ENCODE measurements at places on chromosomes 11 and 22. TPM values are rescaled to one million over a fixed set of nuclear protein-coding genes. Genes with fewer than 3 reads are reported as not detected.

DNA sequence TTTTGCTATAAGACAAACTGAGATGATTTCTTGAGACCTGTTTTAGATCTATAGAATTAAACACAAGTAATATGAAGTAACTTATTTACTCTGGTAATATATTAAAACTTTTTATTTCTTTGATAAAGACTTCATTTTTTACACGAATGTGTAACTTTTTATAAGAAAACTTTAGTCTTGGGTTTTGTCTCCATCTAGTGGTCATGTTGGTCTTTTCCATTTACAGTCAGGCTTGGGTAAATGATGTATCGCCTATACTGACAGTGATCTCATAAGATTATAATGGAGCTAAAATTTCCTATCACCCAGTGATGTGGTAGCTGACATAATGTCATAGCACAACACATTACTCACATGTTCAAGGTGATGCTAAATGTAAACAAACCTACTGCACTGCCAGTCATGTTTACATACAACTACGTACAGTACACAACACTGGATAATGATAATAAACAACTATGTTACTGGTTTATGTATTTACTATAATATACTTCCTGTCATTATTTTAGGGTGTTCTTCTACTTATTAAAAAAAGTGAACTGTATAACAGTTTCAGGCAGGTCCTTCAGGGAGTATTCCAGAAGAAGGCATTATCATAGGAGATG, 7.5 kb upstream of the C11orf97 start:
- H3K4me1 ChIP-seq = no peaks in the 10 kb centered on the region
- peak; percentile 46 for DNase-seq
- H3K27ac ChIP-seq = no peak overlapping the region
- H3K36me3 ChIP-seq = no peaks in the 10 kb centered on the region
- no peaks in the 10 kb centered on the region for H3K27me3 ChIP-seq
- no peak overlapping the region for H3K4me3 ChIP-seq

DNA sequence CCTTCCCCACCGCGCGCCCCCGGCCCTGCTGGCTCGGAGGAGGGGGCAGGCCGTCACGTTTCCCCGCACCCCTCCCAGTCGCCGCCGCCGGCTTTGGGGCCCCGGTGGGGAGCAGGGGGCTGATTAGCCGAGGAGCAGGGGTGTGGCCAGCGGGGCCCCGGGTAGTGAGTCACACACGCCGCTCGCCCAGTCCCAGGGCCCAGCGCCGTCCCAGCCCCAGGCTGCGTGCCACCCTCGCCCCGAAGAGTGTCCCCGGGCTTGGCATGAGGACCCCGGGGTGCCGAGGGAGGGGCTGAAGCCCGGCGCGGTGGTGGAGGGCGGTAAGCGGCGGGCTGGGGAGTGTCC, 34.4 kb downstream of the PRDM11 start:
- H3K27ac ChIP-seq = peak overlapping the region; percentile 76
- H3K4me1 ChIP-seq = peaks cover 22% of the 10 kb centered on the region
- peak overlapping the region; percentile 48 for H3K4me3 ChIP-seq
- H3K36me3 ChIP-seq = no peaks in the 10 kb centered on the region
- H3K27me3 ChIP-seq = no peaks in the 10 kb centered on the region
- DNase-seq = peak; percentile 74

DNA sequence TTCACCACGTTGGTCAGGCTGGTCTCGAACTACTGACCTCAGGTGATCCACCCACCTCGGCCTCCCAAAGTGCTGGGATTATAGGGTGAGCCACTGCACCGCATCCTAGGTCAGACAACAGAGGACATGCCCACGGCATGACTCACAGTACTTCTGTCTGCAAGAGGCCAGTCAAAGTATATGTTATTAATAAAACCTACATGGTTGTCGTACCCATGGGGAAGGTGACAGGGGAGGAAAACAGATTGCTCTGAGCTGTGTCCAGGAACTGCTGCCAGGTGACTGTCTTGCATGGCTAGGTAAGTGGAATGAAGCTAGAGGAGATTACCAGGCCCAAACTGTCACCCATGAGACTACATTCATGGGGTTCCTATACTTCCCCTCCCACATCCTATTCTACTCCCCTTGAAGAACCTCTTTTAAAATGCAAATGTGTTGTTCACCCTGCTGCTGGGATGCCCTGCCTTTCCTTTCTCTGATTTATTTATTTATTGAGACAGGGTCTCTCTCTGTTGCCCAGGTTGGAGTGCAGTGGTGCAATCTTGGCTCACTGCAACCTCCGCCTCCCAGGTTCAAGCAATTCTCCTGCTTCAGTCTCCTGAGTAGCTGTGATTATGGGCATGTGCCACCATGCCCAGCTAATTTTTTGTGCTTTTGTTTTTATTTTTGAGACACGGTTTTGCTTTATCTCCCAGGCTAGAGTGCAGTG, 2.0 kb upstream of the NLRX1 start:
- peaks cover 13% of the 10 kb centered on the region for H3K4me1 ChIP-seq
- no peaks in the 10 kb centered on the region for H3K36me3 ChIP-seq
- no peak overlapping the region for H3K27ac ChIP-seq
- no peaks in the 10 kb centered on the region for H3K27me3 ChIP-seq
- no peak for DNase-seq

DNA sequence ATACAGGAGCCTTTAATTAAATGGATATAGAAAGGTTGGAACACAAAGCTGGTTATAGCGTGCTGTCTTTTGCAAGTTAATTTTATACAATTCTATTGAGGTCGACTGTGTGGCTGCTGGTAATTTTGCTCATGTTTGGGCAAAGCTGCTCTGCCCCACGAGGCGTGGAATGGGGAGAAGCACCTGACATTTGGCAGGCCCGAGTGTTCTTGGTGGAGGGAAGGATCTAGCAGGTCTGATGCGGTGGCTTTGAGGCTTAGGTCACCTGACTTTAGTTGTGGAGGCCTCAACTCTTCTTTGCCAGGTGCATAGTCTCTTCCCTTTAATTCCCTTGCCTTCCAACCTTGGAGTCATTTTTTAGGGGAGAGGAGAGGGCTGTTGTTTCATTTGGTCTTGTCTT, 97.3 kb downstream of the ZBTB16 start:
- peak overlapping the region; percentile 75 for H3K27ac ChIP-seq
- H3K36me3 ChIP-seq = peaks cover 22% of the 10 kb centered on the region
- H3K27me3 ChIP-seq = no peaks in the 10 kb centered on the region
- DNase-seq = no peak
- no peak overlapping the region for H3K4me3 ChIP-seq

DNA sequence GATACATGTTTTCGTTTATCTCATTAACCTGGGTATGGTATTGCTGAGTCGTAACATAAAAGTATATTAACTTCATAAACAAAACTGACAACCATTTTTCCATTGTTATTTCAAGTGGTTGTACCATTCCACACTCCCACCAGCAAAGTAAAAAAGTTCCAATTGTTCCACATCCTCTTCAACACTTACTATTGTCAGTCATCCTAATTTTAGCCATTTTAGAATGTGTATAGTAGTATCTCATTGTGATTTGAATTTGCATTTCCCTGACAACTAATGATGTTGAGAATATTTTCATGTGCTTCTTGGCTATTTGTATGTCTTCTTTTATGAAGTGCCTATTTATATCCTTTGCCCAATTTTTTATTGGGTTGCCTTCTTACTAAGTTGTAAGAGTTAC, 10.5 kb upstream of the CD3E start:
- H3K4me3 ChIP-seq = no peak overlapping the region
- no peak for DNase-seq
- no peak overlapping the region for H3K27ac ChIP-seq
- H3K4me1 ChIP-seq = no peaks in the 10 kb centered on the region
- H3K27me3 ChIP-seq = no peaks in the 10 kb centered on the region
- no peaks in the 10 kb centered on the region for H3K36me3 ChIP-seq

DNA sequence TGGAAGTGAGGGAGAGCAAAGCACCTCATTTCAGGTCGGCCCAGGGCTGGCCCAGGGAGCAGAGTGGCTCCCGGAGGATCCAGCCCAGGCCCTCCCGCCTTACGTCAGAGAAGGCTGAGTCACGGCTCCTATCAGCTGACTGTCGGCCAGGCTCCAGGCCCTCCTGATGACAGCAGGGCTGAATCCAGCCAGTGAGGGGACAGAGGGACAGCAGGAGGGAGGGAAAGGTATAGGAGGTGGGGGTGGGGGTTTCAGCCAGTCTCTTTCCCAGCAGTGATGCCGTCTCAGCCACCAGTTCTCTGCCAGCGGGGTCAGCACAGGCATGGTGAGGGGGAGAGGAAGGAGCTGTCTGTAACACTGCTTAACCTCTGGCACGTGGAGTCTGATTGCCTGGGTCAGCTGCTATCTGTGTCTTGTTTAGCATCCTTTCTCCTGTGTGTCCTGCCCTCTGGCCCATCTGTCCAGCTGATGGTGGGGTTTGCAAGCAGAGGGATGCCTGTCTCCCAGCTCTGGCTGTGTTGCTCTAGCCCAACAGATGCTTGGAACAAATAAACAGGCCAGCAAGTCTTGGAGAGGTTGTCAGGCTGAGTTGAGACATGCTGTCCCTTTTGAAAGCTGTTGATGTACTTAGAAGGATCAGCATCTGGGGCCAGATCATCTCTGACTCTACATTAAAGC, 74.0 kb downstream of the ADAMTS15 start:
- DNase-seq = peak; percentile 86
- H3K27ac ChIP-seq = peak overlapping the region; percentile 75
- no peak overlapping the region for H3K4me3 ChIP-seq
- H3K4me1 ChIP-seq = no peaks in the 10 kb centered on the region
- H3K27me3 ChIP-seq = no peaks in the 10 kb centered on the region

GRCh38 chr11:57364851-57365660, 15.9 kb downstream of the PRG3 start:
- no peaks in the 10 kb centered on the region for H3K27me3 ChIP-seq
- H3K4me1 ChIP-seq = peaks cover 14% of the 10 kb centered on the region
- H3K36me3 ChIP-seq = no peaks in the 10 kb centered on the region
- no peak for DNase-seq

Gene DDTL
- total RNA-seq = 2.4 TPM

- H3K27ac ChIP-seq = no peak overlapping the region
- no peak overlapping the region for H3K4me3 ChIP-seq
- H3K4me1 ChIP-seq = peaks cover 5% of the 10 kb centered on the region
- peaks cover 6% of the 10 kb centered on the region for H3K27me3 ChIP-seq
- no peak for DNase-seq
Measured at GRCh38 chr11:130415731-130416529, 12.5 kb downstream of the ADAMTS8 start.
